ENCODE measurements at places on chromosomes 7 and 10. TPM values are rescaled to one million over a fixed set of nuclear protein-coding genes. Genes with fewer than 3 reads are reported as not detected.

BTBD16 gene
- total RNA-seq = 0.11 TPM

EN2 gene
- 5.5 TPM for total RNA-seq

EEPD1 gene
- total RNA-seq = 2.5 TPM

TNS3 gene
- total RNA-seq = 31.9 TPM

CYP3A7 gene
- not detected for total RNA-seq

STK32C gene
- 17.8 TPM for total RNA-seq

PLEKHS1 gene
- total RNA-seq = 0.04 TPM

MOGAT3 gene
- total RNA-seq = not detected

NRAP gene
- total RNA-seq = not detected

TUBB8 gene
- not detected for total RNA-seq

TMEM196 gene
- total RNA-seq = not detected

ANKRD1 gene
- total RNA-seq = 34.6 TPM

ATOH7 gene
- total RNA-seq = 0.23 TPM

KIAA1217 gene
- total RNA-seq = 18.7 TPM

ST8SIA6 gene
- not detected for total RNA-seq

BRI3 gene
- 36.4 TPM for total RNA-seq

TFPI2 gene
- 19.6 TPM for total RNA-seq

GCK gene
- not detected for total RNA-seq

ADD3 gene
- 63.6 TPM for total RNA-seq

SPDYE2 gene
- total RNA-seq = not detected

GLI3 gene
- 5.5 TPM for total RNA-seq

SUGCT gene
- total RNA-seq = 5.6 TPM

HACD1 gene
- 17.4 TPM for total RNA-seq

CRYGN gene
- not detected for total RNA-seq

GDI2 gene
- 152 TPM for total RNA-seq

C10orf105 gene
- total RNA-seq = not detected

BMPR1A gene
- total RNA-seq = 20.4 TPM

NUTM2A gene
- total RNA-seq = 0.45 TPM

MEPCE gene
- 59.2 TPM for total RNA-seq

SCART1 gene
- total RNA-seq = 7.9 TPM

STEAP1 gene
- total RNA-seq = 5.6 TPM

NEUROG3 gene
- total RNA-seq = not detected

CRPPA gene
- 1.5 TPM for total RNA-seq

PDAP1 gene
- total RNA-seq = 115 TPM

VGF gene
- total RNA-seq = 338 TPM

INSYN2A gene
- total RNA-seq = not detected

BHLHA15 gene
- total RNA-seq = 0.64 TPM

CFAP70 gene
- 0.11 TPM for total RNA-seq

GIMAP1 gene
- total RNA-seq = not detected

CPA2 gene
- not detected for total RNA-seq

GLRX3 gene
- total RNA-seq = 115 TPM

DLX6 gene
- total RNA-seq = not detected
